ENCODE measurements at places on chromosomes 12 and 14. TPM values are rescaled to one million over a fixed set of nuclear protein-coding genes. Genes with fewer than 3 reads are reported as not detected.
A peak's percentile ranks its signal among the peaks of the same experiment; 100 is the strongest.

DNA sequence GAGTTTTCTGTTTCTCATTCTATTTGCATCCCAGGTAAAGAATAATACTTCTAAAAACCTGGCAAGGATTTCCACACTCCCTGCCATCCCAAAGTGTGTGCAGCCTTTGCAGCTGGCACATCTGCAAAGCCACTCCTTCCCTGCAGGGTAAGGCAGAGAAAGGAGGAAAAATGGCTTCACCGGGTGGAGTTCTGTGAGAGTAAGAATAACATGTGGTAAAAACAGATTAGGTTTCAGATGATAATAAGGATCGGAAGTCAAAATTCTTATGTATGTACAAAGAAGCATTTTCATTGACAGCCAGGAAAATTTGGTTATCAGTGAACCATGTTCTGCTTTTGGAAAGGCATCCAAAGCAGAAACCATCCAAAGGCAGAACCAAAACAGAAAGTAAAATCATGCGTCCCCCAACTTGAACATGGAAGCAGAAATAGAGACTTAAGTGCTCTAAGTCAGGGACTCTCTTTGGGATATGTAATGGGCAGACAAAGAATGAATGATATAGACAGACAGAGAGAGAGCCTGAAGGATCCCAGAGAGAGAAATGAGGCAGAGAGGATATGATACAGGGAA, 192.6 kb upstream of the CCDC196 start:
- no peaks in the 10 kb centered on the region for H3K4me1 ChIP-seq
- no peak overlapping the region for H3K4me3 ChIP-seq
- H3K27me3 ChIP-seq, result no peaks in the 10 kb centered on the region
- no peak for DNase-seq
- H3K27ac ChIP-seq, result no peak overlapping the region
- no peaks in the 10 kb centered on the region for H3K36me3 ChIP-seq

DNA sequence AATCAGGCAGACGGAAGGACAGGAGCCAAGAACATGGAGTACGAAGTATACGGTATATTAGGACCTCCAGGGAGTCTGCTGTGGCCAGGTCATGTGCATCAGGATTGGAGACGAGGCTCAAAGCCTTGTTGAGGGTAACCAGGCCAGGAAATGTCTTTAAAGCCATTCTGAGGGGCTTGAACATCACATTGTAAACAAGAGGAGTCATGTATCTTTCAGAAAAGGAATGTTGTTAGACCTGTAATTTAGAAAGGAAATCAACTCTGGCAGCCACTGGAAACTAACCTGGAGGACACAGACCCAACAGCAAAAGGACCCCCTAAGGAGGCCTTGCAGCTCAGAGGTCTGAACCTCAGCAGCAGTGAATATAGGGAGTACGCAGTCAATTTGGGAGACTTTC, 7.5 kb downstream of the MAP3K9 start:
- H3K4me1 ChIP-seq, result no peaks in the 10 kb centered on the region
- no peak overlapping the region for H3K27ac ChIP-seq
- H3K36me3 ChIP-seq, result peaks cover 4% of the 10 kb centered on the region
- H3K27me3 ChIP-seq, result peaks cover 4% of the 10 kb centered on the region
- no peak for DNase-seq

The NFYB gene
- total RNA-seq, result 24.7 TPM

GRCh38 chr12:90229407-90230170, 521.0 kb upstream of the ATP2B1 start:
- no peaks in the 10 kb centered on the region for H3K36me3 ChIP-seq
- peaks cover 20% of the 10 kb centered on the region for H3K4me1 ChIP-seq
- no peak overlapping the region for H3K4me3 ChIP-seq
- no peak for DNase-seq
- peak overlapping the region; percentile 33 for H3K27ac ChIP-seq

- H3K27ac ChIP-seq, result no peak overlapping the region
- no peaks in the 10 kb centered on the region for H3K27me3 ChIP-seq
- no peak overlapping the region for H3K4me3 ChIP-seq
- H3K4me1 ChIP-seq, result no peaks in the 10 kb centered on the region
- no peaks in the 10 kb centered on the region for H3K36me3 ChIP-seq
Measured at GRCh38 chr14:44639781-44640385, 132.8 kb upstream of the FSCB start.

DNA sequence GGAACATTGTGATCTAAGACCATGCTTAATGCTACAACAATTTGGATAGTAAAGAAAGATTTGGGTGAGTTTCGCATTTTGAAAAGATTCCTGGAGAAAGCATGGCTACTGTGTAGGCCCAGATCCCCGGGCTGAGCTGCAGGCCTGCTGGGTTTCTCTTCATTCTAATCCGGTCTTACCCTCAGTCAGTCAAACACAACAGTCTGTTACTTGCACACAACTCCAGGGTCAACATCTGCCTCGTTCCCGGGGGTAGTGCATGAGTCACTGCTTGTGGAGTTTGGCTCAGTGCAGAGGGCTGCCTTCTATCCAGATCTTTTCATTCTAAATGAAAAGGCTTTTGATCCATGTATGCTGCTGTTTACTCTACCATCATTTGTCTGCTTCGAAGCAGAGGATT, 60.4 kb upstream of the SEL1L start:
- no peak overlapping the region for H3K4me3 ChIP-seq
- H3K27me3 ChIP-seq, result no peaks in the 10 kb centered on the region
- H3K36me3 ChIP-seq, result no peaks in the 10 kb centered on the region

GRCh38 chr12:118704527-118705241, 276.7 kb upstream of the SRRM4 start:
- no peak for DNase-seq
- H3K27me3 ChIP-seq, result no peaks in the 10 kb centered on the region
- H3K4me3 ChIP-seq, result no peak overlapping the region
- no peaks in the 10 kb centered on the region for H3K4me1 ChIP-seq

GRCh38 chr12:65208964-65209654, 39.7 kb downstream of the LEMD3 start:
- no peaks in the 10 kb centered on the region for H3K27me3 ChIP-seq
- H3K36me3 ChIP-seq, result peaks cover 4% of the 10 kb centered on the region
- H3K27ac ChIP-seq, result peak overlapping the region; percentile 69
- H3K4me1 ChIP-seq, result peaks cover 11% of the 10 kb centered on the region
- H3K4me3 ChIP-seq, result no peak overlapping the region
- no peak for DNase-seq

The CEP170B gene
- 39.6 TPM for total RNA-seq

DNA sequence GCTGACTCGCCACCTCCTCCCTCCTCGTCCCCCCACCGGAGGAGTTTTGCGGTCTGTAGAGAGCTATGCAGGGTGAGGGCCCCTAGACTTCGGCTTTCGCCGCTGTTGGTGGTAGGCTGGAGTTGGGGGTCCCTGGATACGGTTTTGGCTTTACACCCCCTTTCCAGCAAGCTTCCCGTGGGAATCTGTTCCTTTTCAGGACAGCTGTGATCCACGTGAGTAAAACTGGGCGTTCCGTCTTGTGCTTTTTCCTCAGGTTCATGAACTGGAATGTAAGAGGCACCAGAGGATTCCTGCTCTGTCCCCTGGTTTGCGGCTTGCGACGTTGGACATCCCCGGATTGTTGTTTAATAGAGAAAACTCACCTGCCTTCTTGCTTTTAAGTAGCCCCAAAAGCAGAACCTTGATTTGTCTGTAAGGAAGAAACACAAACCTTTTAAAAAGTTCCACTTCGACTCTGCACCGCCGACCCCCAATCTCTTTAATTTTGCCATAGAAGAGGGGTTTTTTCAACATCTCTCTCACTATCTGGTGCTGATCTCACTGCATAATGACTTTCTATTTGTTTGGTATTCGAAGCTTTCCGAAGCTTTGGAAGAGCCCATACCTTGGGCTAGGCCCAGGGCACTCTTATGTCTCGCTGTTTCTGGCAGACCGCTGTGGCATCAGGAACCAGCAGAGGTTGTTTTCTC, 490 bp downstream of the PRORP start:
- peaks cover 13% of the 10 kb centered on the region for H3K36me3 ChIP-seq
- H3K4me3 ChIP-seq, result peak overlapping the region; percentile 97
- no peaks in the 10 kb centered on the region for H3K27me3 ChIP-seq

GRCh38 chr14:95069547-95069946, 87.8 kb downstream of the DICER1 start:
- H3K27me3 ChIP-seq, result peaks cover 4% of the 10 kb centered on the region
- DNase-seq, result no peak
- H3K4me1 ChIP-seq, result peaks cover 4% of the 10 kb centered on the region
- no peak overlapping the region for H3K4me3 ChIP-seq
- no peaks in the 10 kb centered on the region for H3K36me3 ChIP-seq
- H3K27ac ChIP-seq, result no peak overlapping the region

DNA sequence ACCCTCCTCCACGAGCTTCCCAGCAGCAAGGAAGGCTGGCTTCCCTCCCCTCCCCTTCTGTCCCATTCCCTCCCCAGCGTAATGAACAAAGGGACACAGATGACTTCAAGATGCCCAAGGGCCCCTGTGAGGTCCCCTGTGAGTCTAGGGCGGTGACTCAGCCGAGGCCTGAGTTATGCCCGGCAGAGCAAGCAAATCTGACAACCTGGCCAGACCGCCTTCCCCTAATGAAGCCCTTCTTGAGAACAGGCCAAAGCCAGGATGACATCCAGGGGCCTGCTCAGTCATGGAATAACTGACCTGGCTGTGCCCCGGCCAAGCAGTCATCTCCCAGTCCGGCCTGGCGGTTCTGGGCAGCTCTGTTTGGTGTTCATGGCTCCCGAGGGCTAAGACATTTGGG, 89.2 kb downstream of the DICER1 start:
- H3K27ac ChIP-seq, result no peak overlapping the region
- no peak overlapping the region for H3K4me3 ChIP-seq
- peaks cover 4% of the 10 kb centered on the region for H3K27me3 ChIP-seq
- peaks cover 8% of the 10 kb centered on the region for H3K4me1 ChIP-seq
- H3K36me3 ChIP-seq, result no peaks in the 10 kb centered on the region
- no peak for DNase-seq

GRCh38 chr12:6336889-6337853, 4.7 kb downstream of the TNFRSF1A start:
- peaks cover 4% of the 10 kb centered on the region for H3K4me1 ChIP-seq
- peaks cover 19% of the 10 kb centered on the region for H3K36me3 ChIP-seq
- H3K4me3 ChIP-seq, result no peak overlapping the region
- peak; percentile 67 for DNase-seq
- no peak overlapping the region for H3K27ac ChIP-seq

DNA sequence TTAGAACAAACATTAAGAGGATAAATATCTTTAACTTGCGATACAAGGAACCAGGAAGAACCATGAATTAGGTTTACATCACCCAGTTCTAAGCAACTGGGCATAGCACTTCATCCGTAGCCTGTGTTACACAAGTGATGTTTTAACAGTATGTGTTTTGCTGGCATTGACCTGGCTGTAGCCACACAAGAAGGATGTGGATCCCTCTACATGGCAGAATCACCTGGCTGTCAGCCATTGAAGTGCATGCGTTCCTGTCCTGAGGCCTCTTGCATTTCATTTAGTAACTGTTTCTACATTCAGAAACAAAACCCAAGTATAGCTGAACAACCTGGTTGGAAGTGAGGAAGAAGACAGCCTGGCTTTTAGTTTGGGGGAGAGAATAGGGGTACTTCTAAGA, 72.2 kb downstream of the TGFB3 start:
- no peak for DNase-seq
- H3K27me3 ChIP-seq, result no peaks in the 10 kb centered on the region
- no peak overlapping the region for H3K4me3 ChIP-seq
- peaks cover 24% of the 10 kb centered on the region for H3K4me1 ChIP-seq
- no peak overlapping the region for H3K27ac ChIP-seq

The CCDC177 gene
- not detected for total RNA-seq

The CD27 gene
- not detected for total RNA-seq

GRCh38 chr12:26280869-26281268, 85.5 kb downstream of the SSPN start:
- no peak for DNase-seq
- no peaks in the 10 kb centered on the region for H3K4me1 ChIP-seq
- H3K4me3 ChIP-seq, result no peak overlapping the region
- H3K36me3 ChIP-seq, result no peaks in the 10 kb centered on the region
- no peaks in the 10 kb centered on the region for H3K27me3 ChIP-seq
- no peak overlapping the region for H3K27ac ChIP-seq

DNA sequence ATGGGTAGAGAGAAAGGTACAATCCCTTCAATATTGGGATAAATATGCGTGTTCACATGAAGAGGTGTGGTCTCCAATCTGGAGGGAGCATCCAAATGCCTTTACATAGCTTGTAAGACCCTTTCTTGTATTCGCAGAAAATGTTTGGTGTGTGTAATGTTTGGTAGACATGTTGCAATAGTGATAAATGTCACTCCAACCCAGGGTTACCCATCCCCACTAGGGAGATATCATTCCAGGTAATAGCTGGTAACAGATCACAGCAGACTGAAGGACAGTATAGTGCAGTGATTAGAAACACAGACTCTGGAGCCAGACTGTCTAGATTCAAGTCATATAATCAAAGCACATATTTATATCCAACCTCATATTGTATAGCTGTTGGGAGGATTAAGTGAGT, 733.6 kb upstream of the TBX3 start:
- peaks cover 3% of the 10 kb centered on the region for H3K27me3 ChIP-seq
- no peaks in the 10 kb centered on the region for H3K36me3 ChIP-seq

The ASIC1 gene
- 3.9 TPM for total RNA-seq

GRCh38 chr12:98828802-98829600, 183.9 kb downstream of the APAF1 start:
- H3K27ac ChIP-seq, result no peak overlapping the region
- H3K4me1 ChIP-seq, result peaks cover 20% of the 10 kb centered on the region
- H3K4me3 ChIP-seq, result no peak overlapping the region

The DPY19L2 gene
- total RNA-seq, result 6.7 TPM

DNA sequence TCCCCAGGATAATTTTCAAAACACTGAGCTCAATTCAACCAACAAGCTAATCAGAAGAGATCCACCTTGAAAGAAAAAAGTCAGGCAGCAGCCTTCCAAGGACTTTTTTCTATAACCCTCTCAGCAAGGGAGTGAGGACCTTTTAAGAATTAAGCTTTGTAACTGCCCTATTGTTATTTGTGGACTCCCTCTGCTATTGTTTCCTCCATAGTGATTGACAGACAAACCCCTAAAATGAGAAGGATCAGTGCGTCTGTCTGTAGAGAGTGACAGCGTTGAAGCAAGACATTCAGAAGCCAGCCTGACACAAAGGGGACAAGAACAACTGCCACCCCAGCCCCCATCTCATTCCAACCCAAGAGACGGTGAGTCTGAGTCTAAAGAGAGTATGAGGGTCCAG, 30.3 kb upstream of the BTG1 start:
- DNase-seq, result no peak
- H3K4me1 ChIP-seq, result no peaks in the 10 kb centered on the region
- H3K4me3 ChIP-seq, result no peak overlapping the region
